T-helper 17 cell (primary cell): ENCODE measurements at places on chromosomes 1 and 21. TPM values are rescaled to one million over a fixed set of nuclear protein-coding genes. Genes with fewer than 3 reads are reported as not detected.

The KLF17 gene
- total RNA-seq = not detected

The TSPAN2 gene
- total RNA-seq = 14.2 TPM

The GUCA2A gene
- total RNA-seq = not detected

The CFAP141 gene
- total RNA-seq = not detected

The PCBP3 gene
- 0.91 TPM for total RNA-seq

The ELK4 gene
- total RNA-seq = 92.8 TPM

The WNT2B gene
- 0.37 TPM for total RNA-seq

The HHAT gene
- total RNA-seq = 9.2 TPM

The CFHR2 gene
- total RNA-seq = not detected

The C1orf185 gene
- total RNA-seq = not detected

The TRIM46 gene
- total RNA-seq = 9.8 TPM

The PTGFRN gene
- total RNA-seq = 1.3 TPM

The PRKAB2 gene
- 13.4 TPM for total RNA-seq

The SPRR4 gene
- total RNA-seq = not detected

The ATP6V1G3 gene
- not detected for total RNA-seq

The TRIM58 gene
- 44.2 TPM for total RNA-seq

The OVAAL gene
- not detected for total RNA-seq

The DIPK1A gene
- 7.9 TPM for total RNA-seq

The CATSPERE gene
- 0.18 TPM for total RNA-seq

The ARMH1 gene
- 53.0 TPM for total RNA-seq

The CELA3B gene
- not detected for total RNA-seq

The TCHH gene
- 0.05 TPM for total RNA-seq

The RSPO1 gene
- total RNA-seq = not detected

The ADGRL4 gene
- total RNA-seq = not detected

The LHX8 gene
- total RNA-seq = not detected

The MIB2 gene
- total RNA-seq = 50.0 TPM

The CD1B gene
- total RNA-seq = not detected

The PGBD5 gene
- total RNA-seq = not detected

The FCRL4 gene
- not detected for total RNA-seq

The CAPN9 gene
- total RNA-seq = not detected

The SIPA1L2 gene
- 1.3 TPM for total RNA-seq

The ANXA9 gene
- not detected for total RNA-seq

The PDZK1IP1 gene
- total RNA-seq = not detected

The TRAF3IP3 gene
- 286 TPM for total RNA-seq

The AMPD1 gene
- total RNA-seq = not detected

The OR2AK2 gene
- total RNA-seq = 0.37 TPM
